Prostate gland (tissue), 2 donors: ENCODE measurements at places on chromosomes 7 and 10. TPM values are rescaled to one million over a fixed set of nuclear protein-coding genes. Genes with fewer than 3 reads are reported as not detected.

NAT16 gene
- total RNA-seq = not detected

DNA sequence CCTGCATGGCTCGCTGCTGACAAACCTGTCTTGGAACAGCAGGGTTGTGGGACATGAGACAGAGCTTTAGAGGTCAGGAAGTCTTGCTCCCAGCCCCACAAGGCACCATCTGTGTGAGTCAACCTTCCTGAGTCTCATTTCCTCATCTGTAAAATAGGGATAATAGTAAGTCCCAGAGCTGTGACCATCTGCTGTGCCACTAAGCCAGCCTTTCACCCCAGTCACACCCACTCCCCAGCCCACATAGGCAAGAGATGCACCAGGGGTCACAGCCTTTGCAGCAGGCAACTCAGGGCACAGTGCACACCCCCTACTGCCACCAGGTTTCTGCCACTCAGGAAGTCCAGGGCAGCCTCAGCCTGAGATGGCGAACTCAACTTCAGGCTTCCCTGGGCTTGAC, 29.4 kb upstream of the CDH23 start:
- no peak for DNase-seq

MPP7 gene
- 10.1 TPM for total RNA-seq

- no peak for DNase-seq
These were observed 165.5 kb downstream of the FAM107B start for GRCh38 chr10:14609178-14609577.

CCL24 gene
- total RNA-seq = not detected

- no peak for DNase-seq
These were observed 164.3 kb downstream of the NRF1 start for GRCh38 chr7:129775695-129776361.

- DNase-seq = no peak
These were observed 113.3 kb downstream of the CYTH3 start for GRCh38 chr7:6159097-6159483.

- DNase-seq = no peak
These were observed 2.0 kb downstream of the PRR15 start for GRCh38 chr7:29565634-29565981.

SVOPL gene
- total RNA-seq = not detected

PNLIPRP2 gene
- not detected for total RNA-seq

- DNase-seq = peak; percentile 55
These were observed 65.6 kb downstream of the NOD1 start for GRCh38 chr7:30412782-30413504.

DNA sequence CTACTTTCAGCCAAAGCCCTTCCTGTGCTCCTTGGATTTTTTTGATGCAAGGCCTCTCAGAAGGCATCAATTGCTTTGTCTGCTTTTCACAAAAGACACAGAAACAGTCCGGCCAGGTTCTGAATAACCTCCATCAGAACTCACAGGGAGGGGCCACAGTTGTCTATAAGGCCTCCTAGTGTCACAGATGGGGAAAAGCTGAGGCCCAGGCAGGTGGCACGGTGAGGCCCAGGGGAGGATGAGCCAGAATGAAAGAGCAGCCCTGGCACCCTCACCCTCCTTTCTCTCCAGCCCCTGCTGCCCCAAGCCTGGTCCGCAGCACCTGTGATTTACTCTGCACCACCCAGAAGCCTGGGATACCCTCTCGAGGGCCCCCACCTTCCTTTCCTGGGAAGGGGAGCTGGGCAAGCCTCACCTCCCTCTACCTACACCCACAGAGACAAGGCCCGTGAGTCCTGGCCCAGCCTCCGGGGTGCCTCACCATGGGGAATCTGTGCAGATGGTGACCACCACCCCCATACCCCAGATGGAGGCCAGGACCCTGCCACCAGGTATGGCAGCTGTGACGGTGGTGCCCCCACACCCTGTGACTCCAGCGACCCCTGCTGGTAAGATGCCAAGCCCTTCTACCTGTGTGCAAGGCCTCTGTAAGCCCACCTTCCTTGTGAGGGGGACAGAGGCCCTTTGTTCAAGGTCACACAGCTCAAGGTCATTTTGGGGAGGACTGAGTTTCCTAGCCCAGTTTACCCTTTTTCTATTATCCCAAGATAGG, 26.2 kb upstream of the ZNF467 start:
- DNase-seq = no peak

LRRC61 gene
- 25.8 TPM for total RNA-seq

GRCh38 chr7:28163949-28164348, 16.6 kb downstream of the JAZF1 start:
- no peak for DNase-seq

GRCh38 chr7:103094102-103094501, 19.2 kb downstream of the ARMC10 start:
- no peak for DNase-seq

DNA sequence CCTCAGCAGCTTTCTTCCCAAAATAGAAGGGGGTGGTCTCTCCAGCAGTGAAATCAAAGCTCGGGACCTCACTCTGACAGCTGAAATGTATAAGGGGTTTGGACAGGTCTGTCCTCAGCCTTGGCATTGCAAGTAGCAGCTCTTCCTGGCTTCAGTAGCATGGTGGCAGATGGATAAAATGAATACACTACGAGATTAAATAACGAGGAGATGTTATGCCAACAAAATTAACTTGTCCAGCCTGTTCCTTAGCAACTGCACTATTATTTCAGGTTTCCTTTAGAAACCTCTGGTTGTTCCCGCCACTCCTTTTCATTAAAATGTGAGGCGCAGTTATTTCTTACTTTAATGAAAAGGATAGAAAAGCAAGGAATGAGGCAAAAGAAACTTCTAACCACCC, 24.9 kb downstream of the PRLHR start:
- DNase-seq = no peak

- DNase-seq = no peak
These were observed 96.7 kb upstream of the PDCD4 start for GRCh38 chr10:110775020-110775375.

DNA sequence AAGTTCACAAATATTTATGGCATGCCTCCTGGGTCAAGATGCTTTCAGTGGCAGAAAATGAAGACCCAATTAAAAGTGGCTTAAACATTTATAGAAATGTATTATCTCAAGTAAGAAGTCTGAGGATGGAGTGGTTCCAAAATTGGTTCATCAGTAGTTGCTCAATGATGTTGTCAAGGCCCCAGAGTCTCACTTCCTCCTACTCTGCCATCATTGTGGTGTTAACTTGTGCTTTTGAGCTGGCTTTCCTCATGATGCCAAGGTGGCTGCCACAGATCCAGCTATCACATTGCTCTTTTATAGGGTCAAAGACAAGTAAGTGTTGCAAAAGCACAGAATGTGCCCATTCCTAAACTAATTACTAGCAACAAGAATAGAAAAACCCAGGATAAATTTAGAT, 404.6 kb upstream of the NRP1 start:
- DNase-seq = no peak

DNA sequence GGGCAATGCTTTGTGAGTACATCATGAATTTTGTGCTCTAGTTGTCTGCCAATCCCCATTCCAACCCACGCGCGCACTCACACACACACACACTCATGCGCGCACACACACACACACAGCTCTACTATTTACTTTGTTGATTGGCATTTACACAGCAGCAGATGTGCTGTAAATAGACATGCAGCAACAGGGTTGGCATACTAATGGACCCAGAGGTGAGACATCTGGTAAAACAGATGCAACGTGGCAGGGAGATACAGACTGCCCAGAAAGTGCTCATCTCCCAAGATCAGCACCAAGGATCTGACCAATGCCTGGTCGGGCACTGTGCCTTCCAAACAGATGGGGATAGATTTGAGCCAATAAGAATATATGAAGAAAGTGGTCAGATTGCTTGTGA, 873.0 kb downstream of the SORCS3 start:
- DNase-seq = no peak

DNA sequence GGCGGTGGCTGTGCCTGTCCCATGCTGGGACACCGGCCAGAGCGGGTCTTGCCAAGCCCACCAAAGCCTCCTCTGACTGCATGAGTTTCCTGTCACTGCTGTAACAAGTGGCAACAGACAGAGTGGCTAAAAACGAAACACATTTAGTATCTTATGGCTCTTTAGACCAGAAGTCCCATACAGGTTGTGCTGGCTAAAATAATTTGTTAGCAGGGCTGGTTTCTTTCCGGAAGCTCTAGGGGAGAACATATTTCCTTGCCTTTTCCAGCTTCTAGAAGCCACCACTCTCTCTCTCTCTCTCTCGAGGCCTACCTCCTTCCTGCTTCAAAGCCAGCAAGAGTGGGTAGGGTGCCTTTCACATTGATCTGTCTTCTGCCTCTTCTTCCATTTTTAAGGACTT, 171.6 kb upstream of the PLPP4 start:
- DNase-seq = no peak

- DNase-seq = no peak
These were observed 336.3 kb upstream of the NFE2L3 start for GRCh38 chr7:25815711-25816110.

THNSL1 gene
- 2.4 TPM for total RNA-seq

TMEM229A gene
- not detected for total RNA-seq

DNA sequence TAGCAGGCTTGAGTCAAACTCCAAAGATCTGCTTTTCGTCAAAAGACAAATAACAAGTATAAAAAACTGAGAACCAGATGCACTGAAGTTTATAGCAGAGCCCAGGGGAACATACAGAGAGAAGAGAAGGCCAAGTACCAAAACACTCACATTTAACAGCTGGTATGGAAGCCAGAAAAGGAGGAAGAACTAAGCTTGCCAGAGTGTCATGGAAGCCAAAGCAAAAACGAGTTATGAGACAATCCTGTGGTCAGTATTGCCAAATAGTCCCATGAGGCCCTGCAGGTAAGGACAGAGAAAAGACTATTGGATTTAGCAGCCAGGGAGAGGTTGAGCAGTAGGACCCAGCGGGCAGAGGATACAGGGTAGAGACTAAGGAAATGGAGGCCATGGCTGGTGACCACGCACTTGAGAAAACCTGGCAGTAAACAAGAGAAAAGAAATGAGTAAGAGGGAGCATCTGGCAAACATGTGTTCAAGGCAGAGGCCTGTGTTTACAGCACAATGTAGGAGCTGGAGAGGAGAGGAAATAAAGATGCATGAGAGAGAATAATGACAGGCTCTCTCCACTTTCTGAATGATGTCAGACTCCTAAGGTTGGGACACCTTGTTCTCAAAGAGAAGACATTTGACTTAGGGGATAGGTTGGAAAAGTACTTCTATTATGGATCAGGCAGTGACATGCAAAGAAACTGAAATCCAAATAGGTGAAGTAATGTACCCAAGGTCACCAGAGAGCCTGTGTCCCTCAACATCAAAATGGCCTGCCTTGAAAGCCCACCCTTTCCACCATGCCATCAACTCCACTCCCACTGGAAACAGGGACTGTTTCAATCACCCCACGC, 9.1 kb downstream of the CREB3L2 start:
- DNase-seq = no peak

DNA sequence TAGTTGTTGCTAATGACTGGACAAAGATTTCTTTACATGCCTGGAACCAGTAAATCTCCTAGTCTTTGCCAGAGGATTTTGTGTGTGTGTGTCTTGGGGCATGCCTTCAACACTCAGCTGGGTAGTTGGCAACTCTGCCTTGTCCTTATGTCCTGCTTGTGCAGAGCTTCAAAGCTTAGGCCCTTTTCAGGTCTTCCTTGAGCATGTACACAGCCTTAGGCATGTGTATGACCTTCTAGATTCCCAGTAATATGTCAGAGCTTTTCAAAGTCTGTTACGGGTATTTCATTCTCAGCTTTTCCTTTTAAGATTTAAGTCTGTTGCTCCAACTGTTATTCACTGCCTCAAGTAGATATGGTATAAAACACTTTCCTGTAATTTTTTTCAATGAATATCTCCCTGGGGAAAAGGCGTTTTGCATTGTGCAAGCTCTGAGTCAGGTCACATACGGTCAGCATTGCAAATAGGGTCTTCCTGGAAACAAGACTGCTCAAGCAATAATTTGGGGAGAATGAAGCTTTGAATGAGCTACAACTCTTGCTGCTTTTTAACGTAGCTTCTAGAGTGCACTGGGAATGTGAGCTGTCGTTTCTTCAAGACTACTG, 25.5 kb downstream of the SHOC2 start:
- DNase-seq = no peak

RNF148 gene
- 3.4 TPM for total RNA-seq

DNA sequence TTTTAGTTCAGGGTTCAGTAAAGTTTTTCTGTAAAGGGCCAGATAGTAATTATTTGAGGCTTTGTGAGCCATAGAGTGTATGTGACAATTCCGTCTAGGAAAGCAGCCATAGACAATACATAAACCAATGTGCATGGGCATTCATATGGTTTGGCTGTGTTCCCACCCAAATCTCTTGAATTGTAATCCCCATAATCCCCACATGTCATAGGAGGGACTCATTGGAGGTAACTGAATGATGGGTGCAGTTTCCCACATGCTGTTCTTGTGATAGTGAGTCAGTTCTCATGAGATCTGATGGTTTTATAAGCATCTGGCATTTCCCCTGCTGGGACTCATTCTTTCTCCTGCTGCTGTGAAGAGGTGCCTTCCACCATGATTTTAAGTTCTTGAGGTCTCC, 29.9 kb downstream of the SEC61G start:
- no peak for DNase-seq

ZNF22 gene
- total RNA-seq = 15.8 TPM

GIMAP5 gene
- total RNA-seq = 11.1 TPM

DNA sequence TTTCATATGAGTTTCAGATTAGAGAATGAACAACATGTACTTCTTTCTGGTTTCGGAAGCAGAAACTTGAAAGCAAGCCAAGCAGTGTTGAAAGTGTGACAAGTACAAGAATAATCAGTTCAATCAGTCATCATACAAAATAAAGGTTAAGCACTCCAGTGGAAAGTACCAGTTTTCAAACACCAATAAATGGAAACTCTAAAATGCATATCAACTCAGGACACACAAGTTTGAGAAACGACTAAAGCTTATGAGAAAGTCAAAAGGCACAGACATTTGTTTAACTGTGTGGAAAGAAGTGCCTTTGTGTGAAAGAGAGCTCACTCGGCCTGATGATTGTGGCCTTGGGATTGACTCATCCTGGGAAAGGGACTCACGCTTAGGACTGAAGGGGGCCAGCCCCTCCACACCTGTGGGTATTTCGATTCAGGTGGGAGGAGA, 60.6 kb upstream of the AKR1C1 start:
- peak; percentile 35 for DNase-seq

GRCh38 chr10:79507440-79508167, 4.7 kb upstream of the EIF5AL1 start:
- no peak for DNase-seq

DNA sequence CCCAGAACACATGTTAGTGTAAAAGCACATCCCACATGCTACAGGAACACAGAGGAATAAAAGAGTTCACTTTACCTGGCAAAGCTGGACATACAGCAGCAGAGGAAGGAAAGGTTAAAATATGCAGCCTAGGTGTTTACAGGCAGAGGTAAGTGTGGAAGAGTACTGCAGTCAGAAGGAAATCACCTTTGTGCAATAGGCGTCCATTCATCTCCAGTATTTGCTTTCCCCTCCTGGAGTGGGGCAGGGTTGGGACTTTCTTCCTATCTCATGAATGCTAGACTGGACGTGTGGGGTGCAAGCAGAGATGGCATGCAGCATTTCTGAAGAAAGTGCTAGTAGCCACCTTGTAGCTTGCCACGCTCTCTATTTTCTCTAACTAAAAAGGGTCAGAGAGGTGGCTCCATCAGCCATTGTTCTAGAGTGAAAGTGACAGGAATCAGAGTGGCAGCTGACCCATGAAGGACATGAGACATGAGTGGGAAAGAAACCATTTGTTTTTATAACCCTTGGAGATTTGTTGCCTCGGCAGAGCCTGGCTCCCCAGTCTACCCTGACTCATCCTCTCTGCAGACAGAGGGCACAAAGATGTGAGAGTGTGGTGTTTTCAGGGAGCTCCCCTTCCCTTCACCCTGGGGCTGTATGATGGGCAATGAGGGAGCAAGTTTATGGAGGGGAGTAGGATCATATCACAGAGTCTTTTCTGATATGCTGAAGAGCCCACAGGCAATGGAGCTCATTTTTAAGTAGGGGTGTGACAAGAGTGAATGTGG, 101.2 kb upstream of the SEC61G start:
- DNase-seq = no peak

UPK3BL1 gene
- 125 TPM for total RNA-seq

ZNF488 gene
- total RNA-seq = 1.9 TPM

TRIM50 gene
- 5.1 TPM for total RNA-seq
